NCI-H2081 (cell line): ENCODE measurements at places on chromosomes 1 and 21.

- no peak for DNase-seq
Measured at GRCh38 chr1:218996362-218996761, 177.3 kb upstream of the LYPLAL1 start.

DNA sequence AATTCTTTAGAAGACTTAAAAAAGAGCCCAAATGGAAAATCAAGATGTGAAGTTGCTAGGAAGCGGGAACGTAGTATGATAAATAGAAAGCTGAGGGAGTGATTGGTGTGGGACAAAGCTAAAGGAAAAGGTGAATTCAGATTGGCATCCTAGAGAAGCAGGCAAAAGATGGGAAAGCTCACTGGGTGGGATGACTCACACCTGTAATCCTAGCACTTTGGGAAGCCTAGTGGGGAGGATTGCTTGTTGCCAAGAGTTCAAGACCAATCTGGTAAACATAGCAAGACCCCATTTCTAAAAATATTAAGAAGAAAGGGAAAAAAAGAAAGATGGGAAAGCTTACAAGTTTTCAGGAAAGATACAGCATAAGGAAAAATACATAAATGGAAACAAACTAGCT lies 1.8 kb downstream of the MRPS21 start:
- DNase-seq = no peak

DNA sequence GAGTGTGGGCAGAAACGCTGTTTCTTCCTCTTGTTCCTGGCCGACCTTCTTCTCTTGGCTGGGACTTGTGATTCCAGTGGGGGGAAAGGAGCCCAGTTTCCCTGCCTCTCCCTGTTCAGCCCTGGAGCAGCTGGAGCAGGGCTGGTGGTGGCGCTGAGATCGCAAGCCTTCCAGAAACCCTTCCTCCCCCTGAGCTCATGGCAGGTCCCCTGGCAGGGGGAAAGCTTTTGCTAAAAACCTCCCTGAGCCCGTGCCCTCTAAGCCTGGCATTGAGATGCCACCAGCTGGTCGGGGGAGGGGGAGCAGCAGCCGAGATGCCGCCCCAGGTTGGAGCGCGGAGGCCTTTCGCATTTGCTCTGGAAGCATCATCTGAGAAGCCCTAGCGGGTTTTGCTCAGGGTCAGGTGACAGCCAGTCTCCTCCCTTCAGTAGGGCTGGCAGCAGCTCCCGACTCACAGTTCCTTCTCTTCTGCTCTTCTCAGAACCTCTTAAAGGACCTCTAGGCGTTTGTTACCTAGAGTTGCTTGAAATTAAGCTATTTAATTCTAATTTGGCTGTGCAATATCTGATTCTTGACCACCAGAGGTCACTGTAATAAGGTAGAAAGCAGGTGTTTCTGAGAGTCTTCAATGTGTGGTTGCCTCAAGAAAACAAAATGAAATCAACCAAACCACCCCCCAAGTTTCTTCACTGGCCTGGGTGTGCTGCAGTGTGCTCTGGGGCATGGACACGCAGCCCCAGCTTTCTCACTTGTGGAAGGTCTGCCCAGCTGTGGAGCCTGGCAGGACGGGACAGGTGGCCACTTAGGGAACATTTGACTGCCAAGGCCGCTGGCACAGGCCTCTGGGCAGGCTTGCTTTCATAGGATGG lies 257.3 kb downstream of the CAMTA1 start:
- DNase-seq = peak; percentile 45

DNA sequence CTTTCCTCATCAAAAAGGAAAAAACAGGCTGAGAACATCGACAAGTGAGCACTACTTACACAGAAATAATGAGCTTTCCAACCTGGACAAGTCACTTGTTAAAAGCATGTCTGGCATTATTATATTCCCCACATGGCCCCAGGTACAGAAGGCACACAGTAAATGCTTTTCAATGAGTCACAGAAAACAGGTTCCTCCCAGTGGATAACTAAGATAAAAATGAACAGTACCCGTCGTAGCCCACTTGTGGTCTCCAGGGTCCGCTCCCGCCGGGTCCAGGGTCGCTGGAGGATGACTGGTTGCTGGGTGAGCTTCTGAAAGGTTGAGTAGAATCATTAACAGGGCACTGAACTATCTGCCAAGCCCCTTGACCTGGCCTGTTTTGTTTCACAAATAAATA lies 186.6 kb downstream of the SIPA1L2 start:
- no peak for DNase-seq

- no peak for DNase-seq
Measured at GRCh38 chr1:211915924-211916323, 85.4 kb upstream of the LPGAT1 start.

DNA sequence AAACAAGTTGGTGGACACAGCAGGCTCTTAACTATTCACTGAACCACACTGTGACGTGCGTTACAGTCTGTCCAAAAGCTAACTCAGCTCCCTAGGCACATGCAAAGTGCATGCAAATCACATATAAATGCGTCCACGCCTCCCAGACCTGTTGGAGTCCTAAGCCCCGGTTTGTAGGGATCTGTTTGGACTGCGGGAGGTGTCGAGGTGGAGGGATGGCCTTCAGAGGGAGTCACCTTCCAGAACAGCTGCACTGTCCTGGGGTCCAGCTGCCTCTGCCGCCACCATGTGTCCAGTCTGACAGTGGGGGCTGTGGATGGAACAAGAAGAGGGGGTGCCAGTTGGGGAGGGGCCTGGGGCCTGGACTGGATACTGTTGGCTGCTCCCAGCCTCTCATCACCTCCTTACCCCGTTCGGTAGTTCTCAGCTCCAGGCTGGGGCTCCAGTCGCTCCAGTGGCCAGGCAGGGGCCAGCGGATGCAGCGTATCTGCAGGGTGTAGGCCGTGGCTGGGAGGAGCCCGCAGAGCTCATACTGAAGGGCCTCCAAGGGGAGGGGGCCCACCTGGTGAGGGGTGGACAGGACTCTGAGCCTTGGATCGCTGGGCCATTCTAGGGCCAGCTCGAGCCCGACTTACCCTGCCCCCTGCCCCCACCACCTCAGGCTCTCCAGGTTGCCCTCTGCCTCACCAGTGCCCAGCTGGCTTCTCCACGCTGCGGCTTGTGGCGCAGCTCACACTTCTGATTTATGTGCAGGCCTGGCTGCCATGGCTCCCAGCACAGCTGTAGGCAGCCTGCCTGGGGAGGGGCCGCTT lies 7.9 kb upstream of the MRPS15 start:
- DNase-seq = no peak

- no peak for DNase-seq
Measured at GRCh38 chr21:33884376-33885171, 31.0 kb downstream of the ATP5PO start.

DNA sequence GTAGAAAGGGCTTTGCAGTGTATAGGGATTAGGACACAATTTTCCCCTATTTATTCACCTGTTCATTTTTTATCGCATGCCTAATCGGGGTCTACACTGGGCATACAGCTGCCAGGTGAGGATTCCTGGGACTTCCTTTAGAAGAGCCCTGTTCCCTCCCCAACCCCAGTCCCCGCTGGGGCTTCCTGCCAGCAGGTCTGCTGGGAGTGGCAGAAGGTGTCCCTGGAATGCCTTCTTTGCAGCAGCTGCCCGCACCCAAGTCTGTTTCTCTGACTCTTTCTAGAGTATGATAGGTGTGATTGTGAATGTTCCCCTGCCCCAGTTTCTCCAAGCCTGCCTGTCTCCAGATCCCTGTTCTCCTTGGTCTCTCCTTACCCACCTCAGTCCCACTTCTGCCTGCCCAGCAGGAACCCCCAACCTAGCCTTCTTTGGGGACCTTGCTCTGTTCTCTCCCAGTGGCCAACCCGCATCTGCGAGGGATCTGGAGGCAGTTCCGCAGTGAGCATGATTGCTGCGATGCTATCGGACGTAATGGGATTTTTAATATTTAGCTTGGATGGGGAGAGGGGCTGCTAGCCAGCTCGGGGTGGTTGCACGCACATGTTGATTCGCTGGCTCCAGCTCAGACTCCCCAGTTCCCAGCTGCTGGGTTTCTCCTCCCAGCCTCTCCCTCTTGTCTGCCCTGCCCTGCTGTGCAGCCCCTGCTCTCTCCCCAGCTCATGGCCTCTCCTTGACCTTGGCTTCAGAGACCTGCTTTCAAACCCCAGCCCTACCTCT lies 79.8 kb downstream of the EPHB2 start:
- peak; percentile 66 for DNase-seq

DNA sequence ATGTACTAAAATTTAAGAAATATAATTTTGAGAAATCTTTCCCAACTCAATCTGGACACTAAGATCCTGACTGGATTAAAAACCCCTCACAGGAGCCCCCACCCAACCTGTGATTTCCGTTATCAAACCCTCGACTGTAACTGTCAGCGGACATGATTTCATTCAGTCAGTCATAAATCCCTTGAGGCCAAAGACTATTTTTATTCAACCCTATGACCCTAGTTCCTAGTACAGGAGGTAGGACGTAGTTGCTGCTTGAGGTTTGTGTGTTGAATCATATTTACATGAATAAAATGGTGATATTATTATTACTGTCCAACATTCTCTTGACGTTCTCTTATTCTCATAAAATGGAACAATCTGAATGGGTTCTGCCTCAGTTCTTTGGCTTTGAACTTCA lies 73.1 kb upstream of the DYNLT5 start:
- no peak for DNase-seq

DNA sequence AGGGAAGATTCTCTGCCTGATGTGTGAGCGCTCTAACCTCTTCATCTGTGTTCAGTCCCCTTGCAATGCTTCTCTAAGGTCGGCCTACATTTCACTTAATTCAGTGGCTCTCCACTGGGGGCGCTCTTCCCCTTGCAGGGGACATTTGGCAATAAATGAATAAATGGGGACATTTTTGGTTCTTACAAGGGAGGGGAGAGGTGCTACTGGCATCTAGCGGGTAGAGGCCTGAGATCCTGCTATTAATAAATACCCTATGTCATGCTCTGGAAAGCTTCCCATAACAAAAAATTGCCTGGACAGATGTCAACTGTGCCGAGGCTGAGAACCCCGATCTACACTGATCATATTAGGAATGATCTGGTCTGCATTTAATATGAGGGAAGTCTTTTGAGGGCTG lies 25.9 kb upstream of the DNAJC11 start:
- peak; percentile 22 for DNase-seq

DNA sequence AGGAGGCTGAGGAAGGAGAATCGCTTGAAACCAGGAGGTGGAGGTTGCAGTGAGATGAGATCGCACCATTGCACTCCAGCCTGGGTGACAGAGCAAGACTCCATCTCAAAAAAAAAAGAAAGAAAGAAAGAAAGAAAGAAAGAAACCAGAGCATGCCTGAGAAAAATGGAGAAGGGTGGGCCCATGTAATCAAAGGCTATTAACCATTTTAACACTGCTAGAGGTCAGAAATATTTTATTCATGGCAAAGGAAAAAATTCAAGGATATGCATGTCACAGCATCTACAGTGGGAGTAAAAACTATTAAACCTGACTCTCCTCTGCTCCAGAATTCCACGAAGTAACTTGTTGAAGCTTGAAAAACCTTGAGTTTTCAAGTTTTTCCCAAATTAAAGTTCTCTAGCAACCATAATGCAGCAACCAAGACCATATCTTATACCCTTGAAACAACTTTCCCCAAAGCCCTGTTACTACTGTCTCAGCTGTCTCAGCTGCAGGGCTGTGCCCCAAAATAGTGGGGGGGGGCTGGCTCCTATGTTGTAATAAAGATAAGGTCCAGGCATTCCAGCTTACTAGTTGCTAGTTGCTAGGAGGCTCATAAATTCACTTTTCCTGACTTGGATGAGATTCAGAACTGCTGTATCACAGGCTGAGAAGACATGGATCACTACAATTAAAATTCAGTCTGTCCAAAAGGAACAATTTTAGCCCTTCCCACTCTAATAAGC lies 112.9 kb upstream of the SOD1 start:
- DNase-seq = no peak

DNA sequence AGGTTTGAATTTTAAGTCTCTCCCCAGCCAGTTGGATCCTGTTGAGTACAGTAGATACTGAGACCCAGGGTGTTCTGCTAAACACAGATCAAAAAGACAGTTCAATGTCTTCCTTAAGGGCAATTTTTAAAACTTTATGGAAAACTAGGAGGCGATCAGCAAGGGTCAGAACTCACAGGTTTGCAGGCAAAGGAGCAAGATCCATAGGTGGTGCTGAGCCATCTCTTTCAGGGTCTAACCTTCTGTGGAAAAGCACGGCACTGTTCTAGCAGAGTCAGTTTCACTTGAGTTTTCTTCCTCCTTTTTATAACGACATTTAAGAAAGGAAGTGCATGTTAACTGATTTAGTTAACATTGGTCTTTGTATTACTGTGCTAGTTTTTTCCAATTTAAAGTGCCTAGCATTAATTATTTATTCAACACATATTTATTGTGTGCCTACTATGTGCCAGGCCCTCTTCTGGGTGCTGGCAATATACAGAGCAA lies at the start of gene CD84:
CD84 (minus strand) TSS at position 281 of the 486 bp plus-strand sequence; CDS start at position 222, 59 bp downstream.
- DNase-seq = no peak

GRCh38 chr1:111754984-111755330 lies 744 bp upstream of the DDX20 start:
- peak; percentile 6 for DNase-seq

DNA sequence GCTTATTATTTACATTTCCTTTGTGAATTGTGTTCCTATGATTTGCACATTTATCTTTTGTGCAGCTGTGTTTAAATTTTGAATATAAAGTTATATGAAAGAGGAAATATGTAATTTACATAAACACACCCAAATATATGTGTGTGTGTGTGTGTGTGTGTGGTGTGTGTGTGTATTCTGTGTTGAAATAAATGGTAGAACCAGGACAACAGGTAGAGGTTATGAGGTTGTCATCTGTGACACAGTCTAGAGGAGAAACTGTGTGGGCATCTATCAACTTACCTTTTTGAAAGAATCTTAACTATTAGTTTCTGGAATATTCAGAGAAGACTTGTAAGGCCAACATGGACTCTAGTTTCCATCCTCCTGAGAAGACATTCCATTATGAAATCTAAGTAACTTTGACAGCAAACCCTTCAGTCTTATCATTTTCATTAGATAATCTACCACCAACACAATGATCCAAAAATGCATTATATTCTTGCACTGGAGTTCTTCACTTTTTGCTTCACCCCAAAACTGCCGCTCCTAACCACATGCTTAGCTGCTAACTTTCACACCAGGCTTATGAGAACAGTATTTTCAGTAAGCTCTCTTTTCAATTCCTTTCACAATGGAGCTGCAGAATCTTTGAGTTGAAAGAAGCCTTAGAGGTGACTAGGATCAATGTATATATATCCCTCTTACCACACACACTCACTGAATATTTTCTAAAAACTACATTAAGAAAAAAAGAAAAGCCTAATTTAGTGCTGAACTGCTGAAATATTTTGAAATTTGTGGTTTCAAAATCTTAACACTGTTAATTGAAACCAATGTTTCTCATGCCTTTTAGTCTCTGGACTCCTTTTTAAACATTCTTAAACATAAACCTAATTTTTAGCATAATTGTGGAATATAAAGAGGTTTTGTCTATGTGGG lies 21.8 kb downstream of the PTPRC start:
- no peak for DNase-seq

GRCh38 chr21:17631195-17631594 lies 18.5 kb upstream of the BTG3 start:
- no peak for DNase-seq

GRCh38 chr1:16246961-16247360 lies 10.0 kb upstream of the CPLANE2 start:
- DNase-seq = no peak

DNA sequence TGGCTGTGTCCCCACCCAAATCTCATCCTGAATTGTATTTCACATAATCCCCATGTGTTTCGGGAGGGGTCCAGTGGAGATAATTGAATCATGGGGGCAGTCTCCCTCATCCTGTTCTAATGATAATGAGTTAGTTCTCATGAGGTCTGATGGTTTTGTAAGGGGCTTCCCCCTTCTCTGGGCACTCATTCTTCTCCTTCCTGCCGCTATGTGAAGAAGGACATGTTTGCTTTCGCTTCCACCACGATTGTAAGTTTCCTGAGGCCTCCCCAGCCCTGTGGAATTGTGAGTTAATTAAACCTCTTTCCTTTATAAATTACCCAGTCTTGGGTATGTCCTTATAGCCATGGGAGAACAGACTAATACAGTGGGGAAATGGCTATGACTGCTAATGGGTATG lies 72.7 kb upstream of the ZNF648 start:
- no peak for DNase-seq
